ENCODE measurements at places on chromosomes 4 and X. TPM values are rescaled to one million over a fixed set of nuclear protein-coding genes. Genes with fewer than 3 reads are reported as not detected.

HELT gene
- not detected for polyA plus RNA-seq

TLR2 gene
- polyA plus RNA-seq, result 0.17 TPM

FTSJ1 gene
- polyA plus RNA-seq, result 38.0 TPM

S100G gene
- polyA plus RNA-seq, result not detected

Measured in fibroblast of lung (primary cell).